ENCODE measurements at places on chromosomes 12 and 14. TPM values are rescaled to one million over a fixed set of nuclear protein-coding genes. Genes with fewer than 3 reads are reported as not detected.

Gene ACSM4
- total RNA-seq = not detected

Gene PTPN11
- total RNA-seq = 221 TPM

GRCh38 chr12:32505067-32505945 lies 105.9 kb downstream of the FGD4 start:
- no peak for DNase-seq

DNA sequence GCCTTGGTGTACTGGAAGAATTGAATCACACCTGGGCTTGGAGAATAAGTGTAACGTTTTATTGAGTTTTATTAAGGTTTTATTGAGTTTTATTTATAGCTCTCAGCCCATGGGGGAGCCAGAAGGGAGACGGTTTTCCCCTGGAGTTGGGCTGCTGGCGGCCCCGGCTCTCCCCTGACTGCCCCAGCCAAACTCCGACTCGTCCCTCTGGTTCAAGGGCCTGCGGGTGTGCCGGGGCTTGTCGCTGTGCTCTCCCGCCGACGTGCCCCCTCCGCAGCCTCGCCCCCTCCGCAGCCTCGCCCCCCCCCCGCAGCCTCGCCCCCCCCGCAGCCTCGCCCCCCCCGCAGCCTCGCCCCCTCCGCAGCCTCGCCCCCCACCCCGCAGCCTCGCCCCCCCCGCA lies 326.1 kb upstream of the RTL1 start:
- no peak for DNase-seq

DNA sequence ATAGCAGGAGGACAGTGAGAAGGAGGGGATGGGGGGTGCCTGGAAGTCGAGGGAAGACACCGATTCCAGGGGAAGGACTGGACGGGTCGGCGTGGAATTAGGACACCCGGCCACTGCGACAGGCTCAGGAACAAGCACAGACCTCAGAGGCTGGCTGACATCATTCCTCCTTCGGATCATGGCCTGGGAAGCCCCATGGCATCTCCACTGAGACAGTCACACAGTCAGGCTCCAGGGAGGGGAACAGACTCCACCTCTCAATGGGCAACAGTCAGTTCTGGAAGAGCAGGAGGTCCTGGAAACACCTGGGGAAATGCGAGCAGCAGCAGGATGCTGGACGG lies 67.9 kb upstream of the FBRSL1 start:
- DNase-seq = no peak
